ENCODE measurements at places on chromosomes 16 and 17.

GRCh38 chr17:72985882-72986720, 106.4 kb downstream of the SLC39A11 start:
- peak; percentile 13 for DNase-seq

DNA sequence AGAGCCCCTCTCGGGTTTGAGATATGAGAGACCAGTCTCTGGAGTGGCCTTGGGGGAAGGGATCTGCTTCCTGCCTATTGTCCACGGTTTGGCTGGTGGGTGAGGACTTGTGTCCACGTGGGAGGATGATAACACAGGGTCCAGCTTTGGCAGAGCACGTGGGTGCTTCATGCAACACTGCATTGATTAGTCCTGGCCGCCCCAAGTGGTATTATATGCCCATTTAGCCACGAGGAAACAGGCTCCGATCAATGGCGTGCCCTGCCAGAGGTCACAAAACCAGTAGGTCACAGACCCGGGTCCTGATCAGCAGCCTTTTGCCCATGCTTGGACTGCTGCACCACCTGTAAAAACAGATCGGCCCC, 141.6 kb downstream of the RGS9 start:
- no peak for DNase-seq

GRCh38 chr16:19175492-19176262, 7.6 kb downstream of the SYT17 start:
- no peak for DNase-seq

- no peak for DNase-seq
Measured at GRCh38 chr17:67449065-67449464, 72.0 kb downstream of the PITPNC1 start.

DNA sequence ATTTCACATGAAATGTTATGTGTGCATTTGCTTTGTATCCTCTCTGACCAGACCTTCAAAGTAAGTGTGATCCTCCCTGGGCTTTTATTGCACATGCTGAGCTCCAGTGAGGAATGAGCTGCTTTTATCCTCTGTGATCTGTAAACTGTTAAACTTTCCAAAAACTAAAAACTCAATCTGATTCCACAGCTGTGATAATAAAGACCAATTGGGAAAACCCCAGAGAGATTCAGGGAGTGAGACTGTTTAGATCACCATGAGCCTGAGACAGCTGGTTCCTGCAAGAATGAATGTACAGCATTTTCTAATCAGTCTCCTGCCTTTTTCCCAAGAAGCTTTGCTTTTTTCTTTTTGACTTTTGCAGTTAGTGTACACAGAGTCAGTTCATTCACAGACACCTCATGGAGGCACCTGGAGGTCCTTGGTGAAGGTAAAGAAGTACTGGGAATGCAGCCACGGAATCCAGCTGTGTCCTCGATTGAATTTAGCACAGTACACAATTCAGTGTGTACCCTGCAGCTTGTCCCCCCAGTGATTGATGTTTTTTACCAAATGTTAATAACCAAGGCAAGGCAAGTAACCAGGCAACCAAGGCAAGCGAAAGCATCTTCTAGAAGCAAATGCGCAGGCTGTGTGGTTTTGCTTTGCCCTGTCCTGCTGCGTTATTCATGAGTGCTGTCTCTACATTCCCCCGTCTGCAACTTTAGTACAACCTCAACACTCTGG, 182.6 kb downstream of the LGALS9B start:
- DNase-seq, result no peak

- no peak for DNase-seq
Measured at GRCh38 chr17:80577876-80578570, 33.4 kb downstream of the RPTOR start.

DNA sequence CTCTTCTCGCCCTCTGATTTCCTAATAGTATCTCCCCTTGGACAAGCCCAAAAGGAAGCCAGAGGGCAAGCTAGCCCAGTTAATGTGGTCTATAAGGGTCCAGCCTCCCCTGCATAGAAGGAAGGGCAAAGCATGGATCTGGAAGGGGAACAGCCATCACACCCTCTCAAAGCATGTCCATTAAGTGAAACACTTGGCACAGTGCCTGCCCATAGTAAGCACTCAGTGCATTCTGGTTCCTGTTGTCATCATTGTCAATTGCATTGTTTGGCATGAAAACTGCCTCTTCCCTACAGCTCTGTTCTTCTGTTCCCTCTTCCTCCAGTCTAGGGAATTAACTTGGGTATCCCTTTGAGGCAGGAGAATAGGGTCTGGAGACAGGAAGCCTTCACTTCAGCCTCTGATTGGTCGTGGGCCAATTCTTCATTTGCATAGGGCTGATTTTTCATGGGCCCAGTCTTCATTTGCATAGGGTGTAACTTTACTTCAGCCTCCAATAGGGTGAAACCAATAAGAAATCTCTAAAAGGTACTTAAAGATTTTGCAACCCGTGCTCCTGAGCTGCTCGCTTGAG, 81.4 kb downstream of the C17orf67 start:
- DNase-seq, result no peak

DNA sequence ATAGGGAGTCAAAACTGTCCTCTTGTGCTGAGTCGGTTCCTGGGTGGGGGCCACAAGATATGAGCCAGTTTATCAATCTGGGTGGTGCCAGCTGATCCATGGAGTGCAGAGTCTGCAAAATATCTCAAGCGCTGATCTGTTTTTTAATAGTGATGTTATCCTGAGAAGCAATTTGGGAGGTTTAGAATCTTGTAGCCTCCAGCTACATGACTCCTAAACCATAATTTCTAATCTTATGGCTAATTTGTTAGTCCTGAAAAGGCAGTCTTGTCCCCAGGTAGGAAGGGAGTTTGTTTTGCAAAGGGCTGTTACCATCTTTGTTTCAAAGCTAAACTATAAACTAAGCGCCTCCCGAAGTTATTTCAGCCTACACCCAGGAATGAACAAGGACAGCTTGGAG, 1.7 kb downstream of the TSPAN10 start:
- DNase-seq, result no peak

Data from activated CD8-positive, alpha-beta memory T cell treated with anti-CD3 and anti-CD28 coated beads for 1 hour (primary cell).